Stimulated activated CD8-positive, alpha-beta memory T cell treated with anti-CD3 and anti-CD28 coated beads, Interleukin-15, amount 100 ng/mL, for 4 hours (primary cell): ENCODE measurements at places on chromosomes 3 and 15.

- no peak for DNase-seq
Observed at GRCh38 chr15:58043192-58043903, 22.2 kb downstream of the ALDH1A2 start.

- no peak for DNase-seq
Observed at GRCh38 chr3:155554777-155555451, 190.0 kb downstream of the PLCH1 start.

GRCh38 chr3:32522682-32523081 lies 20.0 kb upstream of the CMTM6 start:
- no peak for DNase-seq

DNA sequence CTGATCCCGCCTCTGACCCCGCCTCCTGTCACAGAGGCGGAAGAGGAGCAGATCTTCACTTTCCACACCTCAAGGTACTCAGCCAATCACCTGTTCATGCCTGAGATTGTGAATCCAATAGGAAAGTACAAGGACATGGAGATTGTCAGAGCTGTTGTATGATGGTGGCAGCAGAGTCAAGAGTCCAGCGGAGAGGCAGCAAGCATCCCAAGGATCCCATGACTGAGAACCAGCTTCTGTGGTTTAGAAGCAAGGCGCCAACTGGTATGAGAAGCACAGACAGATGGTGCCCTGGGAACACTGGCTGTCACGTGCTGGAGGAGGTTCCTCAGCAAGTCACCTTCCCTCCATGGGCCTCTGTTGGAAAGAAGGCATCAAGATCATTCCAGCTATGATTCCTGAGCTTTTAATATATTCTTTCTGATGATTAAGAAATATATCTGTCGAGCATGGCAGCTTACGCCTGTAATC lies 93.9 kb downstream of the CPN2 start:
- no peak for DNase-seq

DNA sequence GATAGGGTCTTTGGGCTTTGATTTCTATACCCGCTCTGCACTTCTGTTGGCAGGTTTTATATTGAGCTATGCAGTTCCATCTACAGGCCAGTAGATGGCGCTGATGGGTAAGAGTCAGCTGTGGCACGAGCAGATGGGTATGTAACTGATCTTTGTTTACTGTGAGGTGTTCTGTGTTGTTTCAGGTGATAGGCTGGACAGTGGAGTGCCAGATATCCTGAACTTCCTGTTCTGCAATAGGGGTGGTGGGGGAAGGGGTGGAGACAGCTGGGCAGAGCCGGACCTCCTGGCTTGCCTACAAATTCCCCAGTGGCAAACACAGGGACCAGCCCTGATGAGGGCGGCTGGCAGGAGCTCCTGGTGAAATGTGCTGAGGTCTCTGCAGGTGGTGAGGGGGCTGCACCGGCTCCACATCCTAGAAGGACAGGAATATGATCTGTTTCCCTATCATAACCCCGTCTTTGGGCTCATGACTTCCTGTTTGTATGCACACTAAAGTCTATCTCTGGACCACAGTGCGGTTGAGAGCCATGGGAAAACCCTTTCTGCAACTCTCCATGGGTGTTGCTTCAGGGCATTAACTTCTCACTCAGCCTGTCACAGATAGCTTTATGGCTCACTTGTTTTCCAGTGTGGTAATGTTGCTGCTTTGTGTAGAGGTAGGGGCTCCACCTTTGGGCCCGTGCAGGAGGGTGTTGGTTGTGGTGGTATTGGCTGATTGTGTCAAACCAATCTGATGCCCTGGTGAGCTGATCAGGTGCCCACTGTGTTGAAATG lies 13.4 kb upstream of the FAM98B start:
- no peak for DNase-seq

- DNase-seq, result no peak
Observed at GRCh38 chr3:66037330-66037985, 1.3 kb downstream of the MAGI1 start.

- DNase-seq, result no peak
Observed at GRCh38 chr3:50825841-50826240, 151.1 kb downstream of the DOCK3 start.

GRCh38 chr3:82081351-82081750 lies 319.9 kb upstream of the GBE1 start:
- no peak for DNase-seq

DNA sequence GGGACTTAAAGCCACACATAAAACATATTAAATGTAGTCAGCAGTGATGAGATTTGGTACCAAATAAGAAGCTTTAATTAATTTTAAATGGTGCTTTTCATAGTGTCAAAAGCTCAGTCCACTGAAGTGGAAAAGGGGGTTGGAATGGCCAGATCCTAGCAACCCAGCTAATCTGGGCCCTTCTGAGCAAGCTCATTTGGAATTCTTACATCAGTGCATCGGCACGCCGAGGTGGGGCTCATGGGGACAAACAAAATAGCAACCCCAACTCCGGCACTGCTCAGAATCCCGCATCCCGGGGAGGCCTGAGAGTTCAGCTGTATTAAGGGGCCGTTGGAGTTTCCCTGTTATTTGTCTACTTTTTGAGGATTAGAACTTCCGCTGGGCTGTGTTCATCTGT lies 526.4 kb downstream of the SOX2 start:
- no peak for DNase-seq

DNA sequence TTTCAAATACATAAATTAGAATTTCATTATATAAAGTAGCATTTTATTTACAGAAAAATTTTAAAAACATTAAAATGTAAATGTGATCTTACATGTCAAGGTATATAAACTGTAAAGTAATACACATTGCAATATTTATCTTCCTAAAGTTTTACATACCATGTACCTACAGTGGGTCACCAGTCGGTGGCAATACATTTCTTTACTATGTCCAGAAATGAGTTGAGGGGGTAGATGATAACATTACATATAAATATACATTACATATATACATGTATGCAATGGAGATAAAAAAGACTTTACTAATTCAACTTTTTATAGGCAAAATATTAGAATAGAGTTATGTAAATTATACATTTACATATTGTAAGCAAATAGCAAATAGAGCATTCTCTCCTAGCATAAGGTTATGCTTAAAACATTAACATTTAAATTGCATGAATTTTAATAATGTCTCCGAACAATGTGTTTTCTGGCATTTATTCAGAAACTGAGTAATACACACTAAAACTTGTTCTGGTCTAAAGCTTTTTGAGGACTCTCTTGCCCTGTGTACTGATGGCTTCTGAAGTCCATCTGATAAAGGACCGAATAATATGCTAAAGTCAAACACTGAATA lies 93.3 kb upstream of the NLGN1 start:
- DNase-seq, result no peak

GRCh38 chr3:42733501-42734262 lies 31.1 kb upstream of the HHATL start:
- DNase-seq, result no peak

GRCh38 chr15:76181705-76182107 lies 121.9 kb downstream of the TMEM266 start:
- no peak for DNase-seq

DNA sequence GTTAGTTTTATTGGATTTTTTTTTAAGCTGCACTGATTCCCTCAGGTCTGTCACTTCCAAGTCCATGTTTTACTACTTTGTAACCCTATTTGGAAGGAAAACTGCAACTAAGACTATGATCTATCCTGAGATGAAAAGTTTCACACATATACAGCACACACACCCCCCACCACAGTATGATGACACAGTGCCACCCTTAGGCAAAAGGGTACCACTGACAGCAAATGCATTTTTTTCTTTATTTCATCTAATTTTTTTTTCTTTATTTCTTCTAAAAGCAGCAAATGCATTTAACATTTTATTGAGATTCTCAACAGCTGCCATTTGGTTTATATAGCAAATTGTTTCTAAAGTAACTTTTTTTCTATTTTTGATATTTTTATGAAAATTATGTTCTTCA lies 21.2 kb downstream of the NGRN start:
- DNase-seq, result no peak

DNA sequence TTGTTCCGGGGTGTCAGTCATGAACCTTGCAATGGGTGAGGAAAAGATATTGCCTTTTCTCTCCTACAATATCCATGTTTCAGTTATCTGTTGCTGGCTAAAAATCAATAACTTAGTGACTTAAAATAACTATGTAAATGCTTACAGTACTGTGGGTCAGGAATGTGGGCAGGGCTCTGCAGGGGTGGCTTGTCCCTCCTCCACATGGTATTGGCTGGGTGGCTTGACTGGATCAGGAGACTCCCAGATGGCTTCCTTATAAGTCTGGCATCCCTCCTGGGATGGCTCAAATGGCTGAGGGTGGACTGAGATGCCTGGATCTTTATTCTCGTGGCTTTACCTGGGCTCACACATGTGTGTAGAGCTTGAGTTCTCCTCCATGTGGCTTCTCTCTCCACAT lies 47.5 kb downstream of the GTPBP8 start:
- DNase-seq, result no peak
